ENCODE measurements at places on chromosomes 11 and 22.

DNA sequence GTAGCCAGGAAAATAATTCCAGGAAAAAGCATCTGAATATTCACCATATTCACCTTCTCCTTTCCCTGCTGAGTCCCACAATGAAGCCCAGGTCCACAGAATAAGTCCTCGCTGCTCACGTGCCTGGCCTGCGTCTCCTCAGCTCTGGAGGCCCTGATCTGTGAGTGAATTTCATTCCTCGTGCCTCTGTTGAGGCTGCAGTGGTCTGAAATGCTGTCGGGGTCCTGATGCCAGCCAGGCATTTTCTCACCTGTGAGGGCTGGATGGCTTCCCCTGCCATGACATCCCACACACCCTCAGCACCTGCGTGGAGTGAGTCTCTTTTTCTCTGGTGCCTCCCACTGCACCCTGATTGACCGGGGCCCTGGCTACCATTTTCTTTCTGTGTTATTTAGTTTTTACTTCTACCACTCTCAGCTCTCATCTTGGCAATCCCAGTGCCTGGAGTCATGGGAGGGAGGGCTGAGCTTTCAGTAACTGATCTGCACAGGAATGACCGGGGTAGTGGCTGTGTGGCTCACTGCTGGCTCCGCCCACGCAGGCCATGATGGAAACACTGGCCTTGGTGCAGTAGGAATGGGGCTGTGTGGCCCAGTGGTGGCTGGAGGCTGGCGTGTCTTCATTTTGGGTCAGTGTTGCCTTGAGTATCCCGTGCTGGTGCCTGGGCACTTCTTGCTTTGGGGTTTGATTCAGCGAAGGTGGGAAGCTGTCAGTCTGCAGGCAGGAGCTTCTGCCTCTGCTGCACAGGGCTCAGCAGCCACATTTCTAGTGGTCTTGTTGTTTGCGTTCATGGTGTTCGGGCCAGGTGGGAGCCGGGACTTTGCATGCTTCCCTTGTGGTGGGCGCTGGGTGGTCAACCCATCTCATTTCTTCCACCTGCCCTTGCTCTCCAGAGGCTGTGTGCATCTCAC, 807.2 kb downstream of the TBC1D22A start:
- no peak for DNase-seq

- no peak for DNase-seq
Observed at GRCh38 chr11:128868841-128869671, 2.0 kb upstream of the KCNJ1 start.

DNA sequence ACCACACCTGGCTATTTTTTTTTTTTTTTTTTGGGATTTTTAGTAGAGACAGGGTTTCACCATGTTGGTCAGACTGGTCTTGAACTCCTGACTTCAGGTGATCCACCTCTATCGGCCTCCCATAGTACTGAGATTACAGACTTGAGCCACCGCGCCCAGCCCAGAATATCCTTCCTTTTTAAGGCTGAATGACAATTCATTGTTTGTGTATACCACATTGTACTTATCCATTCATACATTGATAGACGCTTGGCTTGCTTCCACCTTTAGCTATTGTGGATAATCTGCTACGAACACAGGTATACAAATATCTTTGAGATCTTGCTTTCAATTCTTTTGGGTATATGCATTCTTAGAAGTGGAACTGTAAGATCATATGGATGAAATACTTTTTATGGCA, 10.8 kb upstream of the RASSF10 start:
- DNase-seq = no peak

DNA sequence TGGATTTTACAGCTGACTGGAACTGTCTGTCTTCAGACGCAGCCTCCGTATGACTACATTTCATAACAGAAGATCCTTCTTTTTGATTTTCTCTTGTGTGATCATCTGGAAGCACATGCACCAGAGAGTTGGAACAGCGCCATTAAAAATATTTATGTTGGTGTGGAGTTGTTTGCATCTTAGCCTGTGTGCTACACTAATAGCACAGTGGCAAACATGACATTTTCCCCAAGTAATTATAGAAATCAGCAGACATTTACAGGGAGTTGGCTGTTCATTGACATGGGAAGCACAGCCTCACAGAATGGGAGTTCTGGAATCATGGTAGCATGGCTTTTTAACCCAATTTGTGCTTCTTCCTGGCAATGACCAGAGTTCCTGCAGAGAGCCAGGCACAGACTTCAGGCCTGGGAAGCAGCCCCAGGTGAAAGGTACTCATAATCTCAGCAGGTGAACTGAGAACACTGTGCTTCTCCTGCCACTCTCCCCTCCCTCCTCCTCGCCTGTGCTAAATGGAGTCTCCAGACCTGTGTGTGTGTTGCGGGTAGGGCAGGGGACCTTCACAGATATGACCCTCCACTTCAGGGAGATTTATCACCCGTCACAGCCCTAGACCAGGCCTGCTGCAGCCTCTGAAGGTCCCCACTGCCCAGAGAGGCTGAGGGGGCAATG, 82.8 kb upstream of the PLET1 start:
- no peak for DNase-seq

DNA sequence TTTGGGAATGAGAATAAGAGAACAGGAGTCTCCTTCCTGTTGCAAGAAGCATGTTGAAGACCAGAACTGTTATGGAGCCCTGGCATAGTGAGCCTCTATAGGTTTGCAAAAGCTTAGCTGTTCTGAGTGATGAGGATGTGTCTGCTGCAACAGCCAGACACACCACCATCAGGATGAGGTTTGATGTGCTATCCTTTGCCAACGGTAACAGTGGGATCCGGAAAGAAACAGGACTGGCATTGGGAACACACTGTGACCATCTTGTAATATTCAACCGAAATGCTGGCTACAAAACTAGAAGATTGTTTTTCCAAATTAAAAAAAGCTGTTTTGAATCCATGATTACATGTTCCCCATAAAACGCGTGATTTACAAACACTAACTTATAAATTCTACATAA, 117.0 kb downstream of the ME3 start:
- DNase-seq = no peak

DNA sequence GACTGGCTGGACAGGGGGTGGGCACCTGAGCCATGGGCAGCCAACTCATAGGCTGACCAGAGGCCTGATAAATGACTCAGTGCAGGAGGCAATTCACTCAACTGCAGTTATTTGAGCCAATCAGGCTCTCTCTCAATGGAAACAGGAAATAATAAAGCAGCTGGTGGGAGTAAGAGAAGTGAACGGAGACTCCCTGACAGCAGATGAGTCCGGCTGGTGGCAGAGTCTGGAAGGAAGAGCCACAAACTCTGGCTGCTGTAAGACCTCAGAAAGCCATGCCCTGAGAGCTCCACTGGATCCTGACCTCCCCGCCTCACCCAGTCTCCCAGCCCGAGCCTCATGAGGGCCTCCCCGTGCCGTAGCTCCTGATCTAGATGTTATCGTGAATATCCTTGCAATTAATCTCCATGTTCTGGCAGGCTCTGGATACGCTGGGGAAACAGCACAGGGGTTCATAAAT, 69.8 kb downstream of the TRIM29 start:
- DNase-seq = no peak

- DNase-seq = no peak
Observed at GRCh38 chr11:6737872-6738466, 33.8 kb downstream of the OR2AG2 start.

GRCh38 chr11:36431429-36432092, 78.5 kb downstream of the TRAF6 start:
- no peak for DNase-seq

GRCh38 chr11:20258376-20258895, 98.2 kb upstream of the DBX1 start:
- no peak for DNase-seq

- DNase-seq = no peak
Observed at GRCh38 chr11:101705972-101706371, 122.2 kb upstream of the TRPC6 start.

GRCh38 chr11:45104006-45104789, 42.2 kb upstream of the PRDM11 start:
- DNase-seq = no peak

GRCh38 chr11:83685730-83686129, 399.6 kb upstream of the CCDC90B start:
- DNase-seq = no peak

DNA sequence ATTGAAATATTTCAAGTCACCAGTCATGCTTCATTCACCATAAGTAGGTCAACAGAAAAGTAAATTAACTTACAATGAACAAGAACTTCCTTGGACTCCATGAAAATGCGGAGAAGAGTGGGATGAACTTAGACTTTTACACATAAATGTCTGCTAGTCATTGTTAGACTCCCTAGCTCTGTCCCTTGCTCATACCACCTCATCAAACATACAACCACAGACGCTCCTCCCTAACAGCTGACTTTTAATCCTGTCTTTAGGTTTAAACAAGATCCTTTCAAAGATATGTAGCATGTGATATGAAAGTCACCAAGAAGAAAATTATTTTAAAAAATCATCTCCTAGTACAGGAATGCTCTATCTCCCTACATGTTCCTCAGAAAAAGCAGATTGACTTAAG, 248.1 kb downstream of the DLG2 start:
- DNase-seq = no peak

DNA sequence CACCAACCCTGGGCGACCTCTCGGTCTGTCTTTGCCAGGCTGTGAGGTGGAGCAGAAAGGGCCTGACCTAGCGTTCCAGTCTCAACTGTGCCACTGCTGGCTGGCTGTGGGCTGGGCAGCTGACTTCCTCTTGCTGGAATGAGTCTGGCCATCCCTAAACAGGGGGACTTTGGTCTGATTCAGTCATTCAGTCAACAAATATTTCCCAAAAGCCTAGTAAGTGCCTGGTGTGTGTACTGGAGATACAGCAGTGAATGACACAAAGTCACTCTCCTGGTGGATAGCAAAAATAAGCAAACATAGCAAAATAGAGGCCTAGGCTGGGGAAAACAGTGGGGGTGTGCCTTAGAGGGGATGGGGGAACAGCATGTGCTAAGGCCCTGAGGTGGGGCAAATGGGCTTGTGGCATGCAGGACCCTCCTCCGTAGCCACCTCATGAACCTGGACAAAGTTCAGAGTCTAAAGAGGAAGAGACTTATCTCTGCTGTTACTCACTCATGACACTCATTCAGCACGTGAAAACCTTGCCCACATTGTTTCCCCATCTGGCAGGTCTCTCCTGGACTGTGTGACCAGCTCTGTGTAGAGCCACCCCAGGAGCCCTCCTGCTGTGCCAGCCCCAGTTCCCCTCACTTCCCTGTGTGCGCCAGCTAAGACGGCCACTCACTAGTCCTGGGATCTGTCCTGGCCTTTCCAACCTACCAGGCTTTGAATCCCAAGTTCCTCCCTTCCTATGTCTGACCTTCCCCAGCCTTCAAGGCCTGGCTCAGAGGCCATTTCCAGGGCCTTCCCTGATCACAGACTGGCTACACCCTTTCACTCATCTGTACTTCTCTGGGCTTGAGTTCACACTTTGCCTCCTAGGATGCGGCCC, 4.7 kb downstream of the GUCD1 start:
- DNase-seq = no peak

DNA sequence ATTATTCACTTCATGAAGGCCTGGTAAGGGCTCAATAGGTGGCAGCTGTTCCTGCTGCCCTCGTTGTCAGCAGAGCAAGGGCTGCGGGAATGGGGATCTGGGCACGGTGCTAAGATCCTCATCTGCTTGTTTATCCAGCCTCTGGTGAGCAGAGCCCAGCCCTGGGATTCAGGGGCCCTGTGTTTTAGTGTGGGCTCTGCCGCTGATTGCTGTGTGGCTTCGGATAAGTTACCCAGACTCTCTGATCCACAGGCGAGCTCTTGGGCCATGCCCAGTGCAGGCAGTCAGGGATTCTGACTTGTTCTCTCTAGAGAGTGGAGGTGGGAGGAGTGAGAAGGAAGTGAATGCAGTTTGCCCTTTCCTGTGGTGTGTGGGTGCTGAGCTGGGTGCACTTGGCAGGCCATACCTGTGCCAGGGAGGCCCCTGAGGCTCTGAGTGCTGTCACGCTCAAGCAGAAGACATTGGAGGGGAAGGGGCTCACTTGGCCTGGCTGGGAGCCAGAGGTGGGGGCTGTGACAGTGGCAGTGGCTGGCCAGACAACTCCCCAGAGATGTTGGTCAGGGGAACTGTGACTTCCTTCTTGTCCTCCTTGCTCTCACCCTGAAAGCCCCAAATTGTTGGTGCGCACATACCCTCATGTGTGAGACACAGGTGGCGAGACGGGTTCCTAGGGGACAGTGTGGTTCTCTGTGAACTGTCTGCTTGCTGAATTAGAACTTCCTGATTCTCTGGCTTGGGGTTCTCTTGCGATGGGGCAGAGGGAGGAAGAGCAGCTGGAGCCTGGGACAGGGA, 43.7 kb downstream of the CD82 start:
- DNase-seq = peak; percentile 10

GRCh38 chr11:2271077-2271326, 614 bp upstream of the ASCL2 start:
- no peak for DNase-seq

DNA sequence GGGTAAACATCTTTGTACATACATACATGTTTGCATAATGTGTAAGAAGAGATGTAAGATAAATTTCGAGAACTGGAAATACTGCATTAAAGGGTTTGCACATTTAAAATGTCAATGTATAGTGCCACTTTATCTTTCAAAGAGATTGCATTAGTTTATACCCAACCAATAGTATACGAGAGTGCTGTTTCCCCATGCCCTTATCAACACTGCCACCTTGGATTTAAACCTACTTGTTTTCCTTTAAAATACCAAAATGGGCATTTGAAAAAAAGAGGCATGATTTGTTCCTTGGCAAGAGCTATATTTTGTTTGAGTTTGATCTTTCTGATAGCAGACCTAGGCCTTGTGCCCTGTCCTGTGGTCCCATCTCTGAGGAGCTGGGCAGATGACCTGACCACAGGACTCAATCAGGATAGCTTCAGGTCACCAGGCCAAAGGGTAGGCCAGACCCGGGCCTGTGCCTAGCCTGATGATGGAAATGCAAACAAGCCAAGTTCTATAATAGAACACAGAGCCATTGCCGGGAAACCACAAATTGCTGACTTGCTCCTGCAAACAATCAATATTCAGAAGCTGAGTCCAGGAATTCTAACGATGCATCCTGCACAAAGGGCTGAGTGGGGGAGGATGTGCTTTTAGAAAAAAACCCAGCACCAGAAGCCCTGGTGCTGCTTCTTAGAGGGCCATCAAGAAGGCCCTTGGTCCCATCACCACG, 16.9 kb upstream of the ALG8 start:
- no peak for DNase-seq

GRCh38 chr11:117489999-117490679, 162.5 kb downstream of the CEP164 start:
- no peak for DNase-seq

GRCh38 chr11:73260127-73260457, 12.0 kb upstream of the P2RY6 start:
- DNase-seq = no peak
